ENCODE measurements at places on chromosomes 4 and X. TPM values are rescaled to one million over a fixed set of nuclear protein-coding genes. Genes with fewer than 3 reads are reported as not detected.

CT45A6 gene
- total RNA-seq, result not detected

MAGEB17 gene
- not detected for total RNA-seq

UFSP2 gene
- total RNA-seq, result 44.4 TPM

FRG2 gene
- total RNA-seq, result not detected

CT55 gene
- total RNA-seq, result not detected

NAA11 gene
- not detected for total RNA-seq

CENPU gene
- total RNA-seq, result 22.3 TPM

CABS1 gene
- not detected for total RNA-seq

CXCL1 gene
- total RNA-seq, result 35.0 TPM

NXF2 gene
- not detected for total RNA-seq

ZNF41 gene
- total RNA-seq, result 7.0 TPM

CLIC2 gene
- total RNA-seq, result 9.2 TPM

ATOH1 gene
- not detected for total RNA-seq

GRCh38 chrX:150192816-150193215, 170.3 kb upstream of the MAMLD1 start:
- no peak for DNase-seq

- DNase-seq, result no peak
Measured at GRCh38 chr4:185966997-185967775, 101.8 kb upstream of the TLR3 start.

- DNase-seq, result peak; percentile 52
Measured at GRCh38 chrX:105461016-105461415, 240.5 kb upstream of the TEX13A start.

DNA sequence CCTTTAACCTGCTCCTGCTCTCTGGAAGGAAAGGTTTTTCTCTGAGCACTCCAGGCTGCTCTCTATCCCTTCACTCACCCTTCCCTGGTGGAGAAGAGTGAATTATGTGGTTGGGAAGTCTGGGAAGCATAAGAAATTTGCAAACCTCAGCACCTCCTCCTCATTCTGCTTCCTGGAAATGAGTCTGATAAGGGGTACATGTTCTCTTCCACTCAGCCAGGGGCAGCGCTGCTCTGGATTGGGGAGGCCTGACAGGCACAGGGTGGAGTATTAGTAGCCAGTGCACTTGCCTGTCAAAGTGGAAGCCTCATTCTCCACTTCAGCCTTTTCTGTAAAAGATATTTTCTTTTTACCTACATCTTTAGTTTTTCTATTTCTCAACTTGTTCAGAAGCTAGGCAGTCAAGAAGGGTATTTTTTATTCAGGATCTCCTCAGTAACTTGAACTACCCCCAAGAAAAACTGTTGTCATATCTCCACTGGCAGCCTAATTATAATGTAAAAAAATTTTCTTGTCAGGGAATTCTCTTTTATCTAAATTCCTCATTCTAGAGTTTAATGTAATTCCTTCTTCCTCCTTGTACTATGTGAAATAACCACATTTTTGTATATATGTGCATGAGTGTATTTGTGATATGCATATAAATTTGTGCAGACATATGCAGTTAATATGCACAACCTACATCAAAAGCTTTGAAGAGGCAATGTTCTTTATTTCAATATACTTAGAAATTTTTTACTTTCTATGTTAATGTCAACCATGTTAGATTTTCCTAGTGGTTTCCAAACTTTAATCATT, 15.3 kb downstream of the ADAMTS3 start:
- DNase-seq, result no peak

DNA sequence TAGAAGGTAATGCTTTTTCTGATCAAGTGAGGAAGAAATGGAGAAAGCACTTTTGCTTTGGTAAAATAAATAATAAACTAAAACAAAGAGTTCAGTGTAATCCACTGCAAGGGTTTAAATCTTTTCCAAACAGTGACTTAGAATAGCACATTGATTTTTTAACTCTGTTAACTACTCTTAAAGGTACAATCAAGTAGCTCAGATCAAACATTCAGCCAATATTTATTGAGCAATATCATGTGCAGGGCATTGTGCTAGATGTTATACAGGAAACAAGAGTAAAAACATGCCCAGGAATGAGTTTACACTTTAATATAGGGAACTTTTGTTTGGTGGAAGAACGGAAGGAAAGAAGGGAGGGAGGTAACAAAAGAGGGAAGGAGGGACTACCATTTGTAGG, 479.8 kb downstream of the KLHL13 start:
- DNase-seq, result no peak

DNA sequence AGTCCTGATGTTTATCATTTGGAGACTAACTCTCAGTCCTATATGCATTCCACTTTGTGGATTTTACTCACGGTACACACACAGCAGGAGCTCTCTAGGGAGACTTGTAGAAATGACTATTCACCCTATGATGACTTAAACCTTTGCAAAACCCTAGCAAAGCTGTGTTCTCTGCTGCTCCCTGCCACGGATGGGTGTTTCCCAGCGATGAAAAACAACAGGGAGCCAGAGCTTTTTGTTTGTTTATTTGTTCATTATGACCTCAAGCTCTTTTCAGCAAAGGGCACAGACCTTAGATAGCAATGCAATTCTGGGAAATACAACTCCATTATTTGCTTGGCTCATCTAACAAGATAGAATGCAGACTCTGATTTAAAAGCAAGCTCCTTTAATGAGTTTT, 156.6 kb downstream of the GRIA3 start:
- DNase-seq, result peak; percentile 41

DNA sequence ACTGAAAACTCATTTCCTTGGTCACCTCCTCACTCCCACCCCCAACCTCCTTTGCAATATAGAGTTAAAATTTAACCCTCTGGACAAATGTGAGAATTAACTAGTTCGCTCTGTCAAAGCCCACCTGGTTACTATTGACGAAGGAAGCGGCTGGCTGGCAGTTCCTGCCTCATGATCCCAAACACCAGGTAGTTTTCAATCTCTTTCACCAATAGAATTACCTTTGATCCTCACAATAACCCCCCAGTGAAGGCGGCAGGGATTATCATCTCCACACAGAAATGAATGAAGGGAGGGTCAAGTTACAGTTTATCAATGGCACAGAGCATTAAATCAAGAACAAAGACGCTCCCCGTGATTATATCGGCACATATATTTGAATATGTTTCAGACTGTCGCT, 65.7 kb upstream of the TTC29 start:
- no peak for DNase-seq

GRCh38 chrX:19863212-19863856, 24.1 kb downstream of the SH3KBP1 start:
- no peak for DNase-seq

GRCh38 chr4:131638781-131639180, 1510.3 kb upstream of the PCDH10 start:
- no peak for DNase-seq

- peak; percentile 11 for DNase-seq
Measured at GRCh38 chr4:58261526-58261925, 1151.3 kb upstream of the IGFBP7 start.

GRCh38 chr4:99947608-99948007, 1.2 kb upstream of the DNAJB14 start:
- DNase-seq, result no peak

GRCh38 chrX:50071494-50071893, 129.3 kb downstream of the AKAP4 start:
- DNase-seq, result no peak

DNA sequence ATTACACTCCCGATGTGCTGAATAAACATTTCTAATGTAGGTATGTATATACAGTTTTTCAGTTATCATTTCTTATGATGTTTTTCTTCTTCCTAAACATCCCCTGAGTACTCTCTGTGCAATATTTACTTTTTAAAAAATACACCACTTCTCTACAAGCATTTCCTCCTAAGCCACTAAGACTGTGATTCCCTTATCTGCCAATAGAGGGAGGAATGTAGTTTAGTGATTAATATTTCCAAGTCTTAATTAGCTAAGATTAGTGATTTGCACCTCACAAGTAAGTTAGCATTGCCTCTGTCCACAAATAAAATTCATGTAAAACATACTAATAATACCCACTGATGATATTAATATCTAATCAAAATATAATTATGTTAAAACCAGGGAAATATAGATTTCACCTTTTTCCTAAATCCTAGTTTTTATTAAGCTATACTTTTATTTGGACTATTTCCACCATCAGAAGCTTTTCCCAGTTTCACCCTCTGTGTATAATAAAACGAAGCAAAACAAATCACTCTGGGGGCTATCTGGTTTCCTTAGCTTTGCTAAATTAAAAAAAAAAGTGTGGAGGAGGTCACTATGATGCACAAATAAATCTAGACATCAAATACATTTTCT, 909.1 kb downstream of the FAT4 start:
- DNase-seq, result peak; percentile 39

DNA sequence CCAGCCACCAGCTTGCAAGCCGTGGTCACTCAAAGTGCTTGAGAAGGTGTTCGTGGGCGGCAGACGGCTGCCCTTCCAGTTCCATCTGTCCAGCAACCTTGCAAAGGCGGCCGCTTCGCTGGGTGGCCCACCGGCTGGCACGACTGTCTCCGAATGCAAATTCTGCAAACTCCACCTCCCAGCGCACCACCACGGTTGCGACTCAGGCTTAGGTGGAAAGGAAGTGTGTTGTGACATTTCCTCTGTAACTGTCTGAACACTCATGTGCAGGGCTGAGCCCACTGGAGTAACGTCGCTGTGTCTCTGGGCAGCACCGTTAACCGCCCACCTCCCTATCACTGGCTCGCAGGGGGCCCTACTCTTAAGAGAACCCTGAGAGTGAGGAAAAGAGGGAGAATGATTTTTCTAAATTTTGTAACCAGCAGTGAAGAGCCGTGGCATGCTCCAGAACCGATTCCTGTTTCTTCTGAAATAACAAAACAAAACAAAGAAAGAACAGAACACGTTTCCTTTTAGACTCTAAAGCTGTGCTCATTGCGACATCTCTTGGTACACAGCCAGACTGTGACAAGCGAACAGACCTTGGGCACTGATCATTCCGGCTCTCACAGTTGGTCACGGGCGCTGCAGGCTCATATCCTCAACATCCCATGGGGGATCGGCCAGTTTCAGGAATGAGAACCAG, at the start of gene P2RY8:
Gene P2RY8 (minus strand): TSS at position 155 of the 685 bp plus-strand sequence. CDS start 70,627 bp downstream, outside the sequence.
- DNase-seq, result peak; percentile 63

DNA sequence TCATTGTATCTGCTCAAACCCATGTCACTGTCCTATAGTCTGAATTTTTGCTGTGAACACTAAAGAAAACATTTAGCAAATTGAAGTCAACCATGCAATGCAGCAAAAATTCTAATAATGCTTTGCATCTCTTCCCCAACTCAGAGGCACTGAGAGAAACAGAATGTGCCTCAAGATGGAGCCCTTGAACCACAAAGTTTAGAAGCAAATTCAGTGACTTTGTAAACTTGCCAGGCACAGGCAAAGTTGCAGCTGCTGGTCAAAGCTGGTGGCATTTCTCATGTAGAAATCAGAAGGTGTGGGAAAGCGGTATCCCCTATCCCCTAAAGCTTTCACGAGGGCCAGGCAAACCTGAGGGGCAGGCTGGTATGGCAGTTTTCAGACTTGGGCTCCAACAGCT, 121.7 kb upstream of the DIPK2B start:
- peak; percentile 77 for DNase-seq

- peak; percentile 6 for DNase-seq
Measured at GRCh38 chr4:14967982-14968381, 34.3 kb upstream of the CPEB2 start.

DNA sequence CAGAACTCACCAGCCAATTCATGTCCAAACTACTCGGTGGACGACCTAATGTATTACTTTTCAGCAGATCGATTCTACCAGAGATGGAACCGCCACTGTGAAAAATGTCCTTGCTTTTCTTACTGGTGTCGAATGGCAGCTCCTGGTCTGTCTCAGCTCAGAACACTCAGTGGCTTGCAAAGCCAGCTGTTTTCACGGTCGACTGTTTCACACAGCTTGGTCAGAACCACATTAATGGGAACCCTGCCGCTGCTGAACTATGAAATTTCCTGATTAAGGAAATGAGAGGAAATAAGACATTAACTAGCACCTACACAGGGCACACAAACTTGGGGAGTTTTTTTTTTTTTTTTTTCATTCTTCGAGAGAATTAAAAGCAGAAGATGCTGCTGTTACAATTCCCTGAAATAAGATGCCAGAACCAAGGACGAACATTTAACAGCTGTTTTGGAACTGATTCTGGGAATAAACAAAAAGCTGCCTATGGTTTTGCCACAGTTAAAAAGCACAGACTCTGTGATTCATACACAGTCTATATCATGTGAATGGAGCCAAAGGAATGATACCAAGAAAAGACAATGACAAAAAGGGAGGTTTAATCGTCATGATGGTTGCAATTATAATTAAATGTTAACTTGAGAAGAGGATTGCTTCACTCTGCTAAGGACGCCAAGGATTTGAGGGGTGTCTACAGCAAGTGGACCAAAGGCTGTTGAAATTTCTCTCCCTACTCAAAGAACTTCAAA, 31.3 kb downstream of the SUPT20HL2 start:
- DNase-seq, result no peak

DNA sequence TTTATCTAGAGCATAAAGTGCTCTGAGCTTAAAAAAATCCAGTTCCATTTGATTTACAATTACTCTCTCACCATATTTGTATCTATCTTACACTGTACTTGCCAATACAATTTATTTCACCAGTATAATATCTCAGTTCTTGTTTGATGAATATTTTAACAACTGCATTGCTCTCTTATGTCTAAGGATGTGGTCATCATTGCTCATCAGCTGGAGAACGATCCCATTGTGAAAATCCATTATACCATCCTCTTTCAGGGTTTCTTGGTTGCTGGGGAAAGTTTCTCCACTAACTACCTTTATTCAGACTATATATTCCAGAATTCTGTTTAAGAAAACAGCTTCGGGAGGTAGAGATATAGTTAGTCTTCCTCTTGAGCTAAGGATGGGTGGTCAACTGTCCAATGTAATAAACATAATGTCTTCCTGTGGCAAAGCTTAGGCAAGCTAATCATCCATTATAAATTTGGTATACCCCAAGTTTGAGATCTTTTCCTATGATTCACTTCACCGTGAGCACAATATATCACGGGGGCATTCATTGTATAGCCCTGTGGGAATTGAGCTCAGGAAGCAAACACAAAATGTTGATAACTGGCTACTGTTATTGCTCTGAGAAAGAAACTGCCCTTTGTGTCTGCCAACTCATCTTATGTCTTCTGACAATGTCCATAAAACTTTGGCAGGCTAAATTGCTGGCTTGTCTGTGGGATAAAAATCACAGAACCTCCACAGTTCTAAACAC, 2361.9 kb downstream of the ARAP2 start:
- no peak for DNase-seq

Measured in MCF 10A (cell line).